Right ventricle myocardium superior (tissue), 1 donor: ENCODE measurements at places on chromosomes 1 and 21.
A peak's percentile ranks its signal among the peaks of the same experiment; 100 is the strongest.

DNA sequence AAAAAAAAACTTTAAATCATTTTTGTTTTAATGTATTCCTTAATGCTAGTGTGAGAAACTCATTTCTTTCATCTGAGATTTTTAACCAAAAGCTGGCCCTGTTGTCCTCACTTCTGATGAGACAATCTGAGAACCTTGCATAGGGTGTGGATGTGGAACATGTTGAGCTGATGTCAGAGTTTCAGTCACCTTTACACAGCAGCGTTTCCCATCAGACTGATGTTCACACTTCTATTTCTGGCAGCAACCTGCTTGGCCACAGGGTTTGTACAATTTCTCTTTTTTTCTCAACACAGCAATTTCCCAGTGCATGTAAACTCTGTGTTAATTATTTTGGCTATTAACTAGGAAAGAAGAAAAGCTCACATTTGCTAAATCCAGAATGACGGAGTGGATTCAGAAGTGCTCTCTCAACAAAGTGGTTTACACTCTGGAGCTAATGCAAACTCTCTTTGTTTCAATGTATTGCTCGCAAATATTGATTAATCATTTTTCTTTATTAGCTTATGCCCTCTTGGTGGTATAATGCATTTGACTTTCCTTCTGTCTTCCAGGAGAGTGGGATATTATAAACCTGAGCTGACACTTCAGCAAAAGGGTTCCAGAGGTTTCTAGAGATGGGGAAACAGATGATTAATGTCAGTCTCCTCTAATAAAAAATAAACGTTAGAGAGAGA, 70.5 kb upstream of the HSPA13 start:
- DNase-seq, result no peak

- DNase-seq, result no peak
Observed at GRCh38 chr1:50423670-50424000, 392 bp upstream of the DMRTA2 start.

DNA sequence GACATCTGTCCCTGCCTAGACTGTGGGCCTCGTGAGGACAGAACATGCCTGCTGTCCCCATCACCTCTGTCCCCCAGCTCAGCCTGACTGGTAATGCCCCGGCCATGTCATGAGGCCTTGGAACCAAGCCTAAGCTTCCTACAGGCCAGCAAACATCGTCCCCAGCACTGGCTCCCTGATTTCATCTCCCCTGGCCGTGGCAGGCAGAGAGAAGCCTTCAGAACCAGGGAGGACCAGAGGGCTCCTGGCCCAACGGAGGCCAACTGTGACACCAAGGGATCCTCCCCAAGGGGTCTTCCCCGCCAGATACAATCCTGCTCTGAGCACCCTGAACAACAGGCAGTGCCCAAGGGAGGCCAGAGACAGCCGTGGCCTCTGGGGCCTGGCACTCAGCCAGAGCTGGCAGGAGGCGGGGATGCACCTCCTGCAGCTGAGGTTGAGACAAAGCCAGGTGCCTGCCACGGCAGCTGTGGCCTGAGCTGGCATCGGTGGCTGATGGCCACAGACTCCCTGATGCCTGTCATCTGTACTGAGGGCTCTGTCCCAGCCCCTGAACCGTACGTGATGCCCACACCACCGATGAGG, 9.9 kb upstream of the NPHP4 start:
- DNase-seq, result peak; percentile 72

- no peak for DNase-seq
Observed at GRCh38 chr1:228390649-228391048, 16.0 kb downstream of the TRIM11 start.

GRCh38 chr1:65434760-65435159, 14.3 kb downstream of the LEPR start:
- no peak for DNase-seq

- no peak for DNase-seq
Observed at GRCh38 chr1:10862743-10863335, 66.4 kb upstream of the CASZ1 start.

- DNase-seq, result no peak
Observed at GRCh38 chr1:248815407-248816034, 10.2 kb downstream of the SH3BP5L start.

GRCh38 chr21:37396855-37397254, 30.3 kb downstream of the DYRK1A start:
- DNase-seq, result no peak

- DNase-seq, result no peak
Observed at GRCh38 chr21:42075686-42076471, 4.8 kb downstream of the UMODL1 start.

GRCh38 chr1:89200663-89201062, 1.9 kb upstream of the GBP4 start:
- DNase-seq, result no peak

DNA sequence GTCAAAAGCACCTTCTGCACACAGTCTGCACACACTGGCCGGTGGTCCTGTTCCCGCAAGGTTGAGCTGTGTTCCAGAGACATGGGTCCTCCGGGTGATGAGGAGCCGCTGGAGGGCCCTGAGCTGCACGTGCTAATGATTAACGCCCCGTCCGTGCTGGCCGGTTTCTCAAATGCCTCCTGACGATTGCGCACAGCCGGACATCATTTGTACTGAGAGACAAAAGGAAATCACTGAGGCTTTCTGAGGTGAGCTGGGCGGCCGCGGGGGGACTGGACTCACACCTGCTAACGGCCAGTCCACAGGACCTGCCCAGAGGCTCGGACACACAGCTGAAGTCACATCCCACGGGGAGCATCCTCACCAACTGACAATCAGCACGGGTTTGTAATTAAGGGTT, 29.2 kb downstream of the POFUT2 start:
- DNase-seq, result peak; percentile 25

DNA sequence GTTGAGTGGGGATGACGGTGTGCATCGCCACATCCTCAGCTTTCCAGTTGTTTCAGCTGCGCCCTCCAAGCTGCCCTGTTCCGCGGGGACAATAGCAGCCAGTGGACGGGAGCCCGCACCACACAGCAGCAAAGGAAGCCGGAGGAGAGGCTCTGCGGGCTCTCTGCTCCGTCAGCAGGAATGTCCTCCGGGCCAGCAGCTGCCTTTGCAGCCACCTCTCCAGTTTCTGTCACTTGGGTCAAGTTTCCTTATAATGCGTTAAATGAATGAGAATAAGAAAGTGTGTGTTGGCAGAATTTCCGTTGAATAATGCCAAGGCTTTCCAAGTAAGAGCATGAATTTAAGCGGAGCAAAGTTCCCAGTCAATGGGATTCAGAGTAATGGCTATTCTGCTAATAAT, 263.3 kb downstream of the KIF26B start:
- no peak for DNase-seq

GRCh38 chr1:80982831-80983230, 817.9 kb upstream of the ADGRL2 start:
- DNase-seq, result no peak

GRCh38 chr1:47213230-47213963, 18.6 kb downstream of the TAL1 start:
- no peak for DNase-seq

DNA sequence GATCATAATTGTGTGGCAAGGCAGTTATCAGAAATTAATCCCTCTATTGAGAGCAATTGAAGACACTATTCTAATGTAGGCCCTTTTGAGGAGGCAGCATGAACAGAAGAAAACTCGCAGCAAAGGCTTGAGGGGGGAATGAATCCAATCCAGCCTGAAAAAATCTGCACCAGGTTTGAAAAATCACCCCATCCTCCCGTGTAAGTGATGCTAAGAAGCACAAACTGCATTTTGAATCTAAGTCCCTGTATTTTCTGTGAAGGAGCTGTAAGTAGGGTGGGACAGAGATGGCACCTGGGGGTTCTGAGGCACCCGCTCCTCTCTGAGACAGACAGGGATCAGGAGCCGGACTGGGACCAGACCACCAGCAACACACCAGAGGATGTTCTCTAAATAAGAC, at the start of gene CRB1:
Gene CRB1 (plus strand): TSS at position 241 of the 400 bp plus-strand sequence. CDS start 161 bp downstream, outside the sequence.
- no peak for DNase-seq

- no peak for DNase-seq
Observed at GRCh38 chr1:200495901-200496300, 86.1 kb upstream of the ZNF281 start.

GRCh38 chr1:218811497-218811896, 362.2 kb upstream of the LYPLAL1 start:
- peak; percentile 29 for DNase-seq
